ENCODE measurements at places on chromosomes 7 and 10.

- no peak for DNase-seq
These were observed 55.9 kb upstream of the UNC5B start for GRCh38 chr10:71156436-71156835.

GRCh38 chr7:151941009-151941408 lies 15.2 kb upstream of the GALNTL5 start:
- no peak for DNase-seq

DNA sequence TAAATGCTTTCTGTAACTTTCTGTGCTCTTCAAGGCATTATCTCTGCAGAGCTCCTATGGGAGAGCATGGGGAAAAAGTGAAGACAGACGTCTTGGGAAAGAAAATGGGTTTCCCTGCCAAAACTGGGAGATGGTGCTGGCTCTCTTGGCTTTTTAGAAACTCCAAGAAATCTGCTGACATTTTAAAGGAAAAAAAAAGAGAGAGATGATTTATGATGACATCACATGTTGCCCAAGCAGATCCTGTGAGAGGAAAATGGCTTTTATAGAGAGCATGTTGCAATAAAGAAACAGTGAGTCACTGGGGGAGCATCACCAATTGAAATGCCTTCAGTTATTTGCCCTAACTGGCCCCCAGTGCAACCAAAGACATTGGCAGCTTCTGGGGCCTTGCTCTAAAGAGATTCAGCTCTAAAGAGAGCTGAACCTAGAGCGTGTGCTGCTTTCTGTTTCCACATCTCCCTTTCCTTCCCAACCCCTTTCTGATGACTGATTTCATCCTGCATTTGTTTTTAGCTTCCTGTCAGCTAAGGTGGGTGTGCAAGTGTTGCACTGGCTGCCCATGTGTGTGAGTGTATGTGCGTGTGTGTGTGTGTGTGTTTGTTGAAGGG lies 37.7 kb downstream of the LRMDA start:
- DNase-seq, result no peak

GRCh38 chr10:110847374-110847773 lies 24.4 kb upstream of the PDCD4 start:
- no peak for DNase-seq

GRCh38 chr10:97042716-97043562 lies 142.8 kb downstream of the SLIT1 start:
- DNase-seq, result no peak

GRCh38 chr7:139645572-139646523 lies 122.4 kb downstream of the CLEC2L start:
- DNase-seq, result no peak

DNA sequence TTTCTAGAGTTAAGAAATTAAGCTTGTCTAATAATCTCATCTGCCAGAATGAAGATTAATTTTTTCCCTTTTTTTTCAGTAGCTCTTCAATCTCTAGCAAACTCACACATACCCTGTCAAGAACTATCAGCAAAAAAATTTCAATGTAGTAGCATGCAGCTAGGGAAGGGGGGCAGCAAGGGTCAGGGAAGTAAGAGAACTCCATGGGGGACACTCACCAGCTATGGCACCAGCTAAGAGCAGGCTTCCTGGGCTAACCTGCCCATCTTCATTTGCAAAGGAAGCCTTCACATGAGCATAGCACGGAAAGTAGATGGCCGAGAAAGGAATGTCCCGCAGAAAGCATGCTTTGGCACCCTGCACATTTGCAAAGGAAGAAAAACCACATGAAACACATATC lies 190.4 kb downstream of the SLC25A13 start:
- no peak for DNase-seq

DNA sequence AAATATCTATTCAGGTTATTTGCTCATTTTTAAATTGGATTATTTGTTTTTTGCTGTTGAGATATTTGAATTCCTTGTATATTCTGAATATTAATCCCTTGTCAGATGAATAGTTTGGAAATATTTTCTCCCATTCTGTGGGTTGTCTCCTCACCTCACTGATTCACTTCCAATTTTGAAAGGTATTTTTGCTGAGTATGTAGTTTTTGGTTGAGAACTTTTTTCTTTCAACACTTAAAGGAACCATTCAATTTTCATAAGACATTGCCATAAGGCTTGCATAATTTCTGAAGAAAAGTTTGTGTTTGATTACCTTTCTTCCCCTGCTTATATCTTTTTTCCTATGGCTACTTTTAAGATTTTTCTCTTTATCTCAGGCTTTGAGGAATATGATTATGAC lies 8.9 kb upstream of the SCRN1 start:
- no peak for DNase-seq

DNA sequence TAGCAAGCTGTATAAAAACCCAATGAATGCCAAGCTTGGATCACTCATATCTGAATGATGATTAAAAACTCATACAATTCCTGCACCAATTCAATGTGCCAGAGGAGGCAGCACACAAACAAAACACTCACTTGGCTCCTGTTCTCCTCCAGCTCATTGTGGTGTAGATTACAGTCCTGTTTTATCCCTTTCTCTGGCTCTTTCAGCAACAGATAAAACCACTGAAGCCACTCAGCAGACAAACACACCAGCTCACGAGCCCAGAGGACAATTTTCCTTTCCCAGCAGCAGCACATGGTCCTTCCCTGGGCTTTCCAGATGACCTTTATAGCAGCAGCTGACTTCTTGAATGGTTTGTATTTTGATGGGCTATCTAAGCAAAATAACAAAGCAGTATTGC lies 107.3 kb upstream of the STARD3NL start:
- DNase-seq, result no peak

DNA sequence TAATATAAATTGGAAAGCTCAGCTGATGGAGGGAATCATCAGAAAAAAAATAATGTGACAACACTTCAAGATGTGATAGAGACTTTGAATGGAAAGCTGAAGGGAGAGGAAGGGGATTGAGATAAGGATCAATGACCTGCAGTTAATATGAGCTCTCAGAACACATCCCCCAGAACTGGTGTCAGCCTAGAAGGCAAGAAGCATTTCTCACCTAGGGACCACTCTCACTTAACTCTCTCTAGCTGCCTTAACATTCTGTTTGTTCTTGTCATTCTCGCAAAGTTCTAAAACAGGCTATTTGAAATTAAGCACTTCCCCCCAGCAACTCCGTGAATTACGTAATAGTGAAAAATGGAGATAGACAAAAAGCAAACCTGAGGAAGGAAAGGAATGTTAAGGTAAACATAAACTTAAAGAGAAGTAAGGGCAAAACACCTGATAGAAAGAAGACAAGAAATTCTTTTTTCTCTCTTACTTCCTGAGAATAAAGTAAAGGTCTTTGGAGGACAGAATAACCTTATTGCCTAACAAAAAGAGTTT lies 1.2 kb upstream of the MPP7 start:
- no peak for DNase-seq

DNA sequence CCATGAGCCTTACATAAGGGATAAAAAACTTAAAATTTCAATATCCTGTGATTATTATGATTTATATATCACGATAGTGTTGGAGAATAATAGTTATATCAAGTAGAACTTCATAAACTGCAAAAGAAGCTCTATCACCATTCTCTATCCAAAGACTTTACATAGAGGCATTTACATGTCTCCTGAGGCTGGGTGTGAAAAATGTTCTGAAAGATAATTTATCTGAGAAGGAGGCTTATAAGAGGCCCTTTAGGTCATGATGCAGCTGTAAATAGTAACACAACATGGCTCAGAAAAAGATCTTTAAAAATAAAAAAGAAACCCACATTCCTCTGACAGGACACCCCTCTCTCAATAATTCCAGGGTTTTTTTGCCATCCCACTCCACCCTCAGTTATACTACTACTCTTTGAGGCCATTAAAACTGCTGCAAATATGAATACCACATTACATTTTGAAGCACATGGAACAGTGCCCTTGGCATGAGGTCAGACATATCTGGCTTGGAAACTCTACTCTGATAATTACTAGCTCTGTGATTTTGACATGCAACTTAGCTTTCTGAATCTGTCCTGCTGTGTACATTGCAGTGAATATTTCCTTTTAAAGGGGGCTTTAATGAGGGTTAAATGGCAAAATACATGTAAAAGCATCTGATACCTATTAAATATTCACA lies 55.5 kb downstream of the SLC16A12 start:
- no peak for DNase-seq

DNA sequence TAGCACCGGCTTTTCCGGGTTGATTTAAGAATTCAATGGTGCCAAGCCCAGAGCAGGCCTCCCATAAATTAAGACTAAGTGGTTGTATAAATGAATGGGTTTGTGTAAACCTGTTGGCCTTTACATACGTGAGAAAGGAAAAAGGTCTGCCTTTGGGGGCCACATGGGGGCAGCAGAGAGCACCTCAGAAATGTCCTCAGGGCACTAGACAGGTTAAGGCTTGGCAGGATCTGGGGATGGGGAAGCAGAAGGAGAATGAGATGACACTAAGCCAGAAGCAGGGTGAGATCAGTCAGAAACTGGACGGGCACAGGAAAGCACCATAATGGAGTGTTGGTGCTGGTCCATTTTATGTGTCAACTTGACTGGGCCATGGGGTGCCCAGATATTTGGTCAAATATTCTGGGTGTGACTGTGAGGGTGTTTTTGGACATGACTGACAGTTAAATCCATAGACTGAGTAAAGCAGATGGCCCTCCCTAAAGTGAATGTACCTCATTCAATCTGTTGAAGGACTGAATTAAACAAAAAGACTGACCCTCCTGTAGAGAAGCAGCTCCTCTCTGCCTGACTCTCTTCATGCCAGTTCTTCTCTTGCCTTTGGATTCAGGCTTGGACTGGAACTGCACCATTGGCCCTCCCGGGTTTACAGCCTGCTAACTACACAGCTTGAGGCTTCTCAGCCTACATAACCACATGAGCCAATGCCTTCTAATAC lies 58.9 kb downstream of the FRMPD2 start:
- DNase-seq, result no peak

DNA sequence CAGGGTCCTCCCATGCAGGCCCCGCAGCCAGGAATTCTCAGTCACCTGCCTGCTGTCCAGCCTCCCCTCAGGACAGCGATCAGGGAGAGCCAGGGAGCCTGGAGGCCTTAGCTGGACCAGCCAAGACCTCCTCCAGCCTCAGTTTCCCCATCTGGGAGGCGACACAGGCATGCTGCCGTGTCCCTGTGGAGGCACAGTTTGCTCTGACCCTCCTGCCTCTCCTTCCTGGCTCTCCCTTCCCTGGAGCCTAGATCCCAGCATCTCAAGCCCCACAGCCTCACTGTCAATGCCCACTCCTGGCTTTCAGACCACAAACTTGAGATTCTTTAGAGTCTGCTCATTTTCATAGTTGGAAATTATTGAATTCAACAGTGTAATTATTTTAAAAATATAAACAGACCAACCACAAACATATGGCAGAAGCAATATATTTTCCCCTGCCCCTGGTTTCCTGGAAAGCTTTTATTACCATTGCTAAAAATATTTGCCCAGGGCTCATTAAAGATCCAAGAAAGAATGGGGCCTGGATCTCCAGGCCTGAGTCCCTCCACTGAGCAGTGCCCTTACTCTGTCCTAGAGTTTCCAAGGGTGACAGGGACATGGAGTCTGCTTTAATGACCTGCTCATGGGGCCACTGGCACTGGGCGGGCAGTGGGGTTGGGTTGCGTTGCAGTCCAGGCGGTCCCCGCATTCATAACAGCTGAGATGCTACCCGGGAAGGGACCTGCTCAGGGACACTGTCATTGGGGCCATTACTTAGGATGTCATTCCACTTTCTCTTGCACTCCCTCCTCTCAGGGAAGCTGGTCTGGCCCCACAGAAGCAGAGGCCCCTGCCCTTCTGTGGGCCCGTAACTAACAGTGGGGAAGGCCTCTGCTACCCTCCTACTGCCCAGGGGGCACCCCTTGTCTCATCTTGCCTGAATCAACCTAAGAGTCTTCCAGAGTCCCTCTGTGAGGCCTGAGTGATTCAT lies 81.6 kb upstream of the CHST15 start:
- peak; percentile 64 for DNase-seq

DNA sequence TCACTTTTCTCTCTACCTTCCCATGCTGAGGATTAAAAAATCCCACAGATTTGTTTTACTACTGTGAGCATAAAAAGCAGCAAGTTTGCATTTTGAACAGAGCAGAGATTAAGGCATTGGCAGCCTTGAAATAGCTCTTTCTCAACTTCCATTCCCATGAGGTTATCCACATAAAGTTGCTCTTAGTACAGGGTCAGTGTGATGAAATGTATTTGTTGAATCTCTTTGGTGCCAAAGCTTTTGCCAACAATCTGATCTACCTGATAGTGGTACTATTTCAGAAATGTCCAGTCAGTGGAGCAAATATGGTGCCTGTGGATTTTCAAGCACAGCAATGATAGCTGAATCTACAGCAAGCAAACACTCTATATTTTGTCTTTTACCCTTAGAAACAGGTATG lies 254.8 kb downstream of the INHBA start:
- no peak for DNase-seq

GRCh38 chr10:131083915-131084790 lies 227.4 kb downstream of the TCERG1L start:
- DNase-seq, result no peak

- DNase-seq, result no peak
These were observed 47.6 kb upstream of the PPIF start for GRCh38 chr10:79299397-79300241.

- DNase-seq, result no peak
These were observed 30.9 kb downstream of the LEP start for GRCh38 chr7:128271942-128272481.

DNA sequence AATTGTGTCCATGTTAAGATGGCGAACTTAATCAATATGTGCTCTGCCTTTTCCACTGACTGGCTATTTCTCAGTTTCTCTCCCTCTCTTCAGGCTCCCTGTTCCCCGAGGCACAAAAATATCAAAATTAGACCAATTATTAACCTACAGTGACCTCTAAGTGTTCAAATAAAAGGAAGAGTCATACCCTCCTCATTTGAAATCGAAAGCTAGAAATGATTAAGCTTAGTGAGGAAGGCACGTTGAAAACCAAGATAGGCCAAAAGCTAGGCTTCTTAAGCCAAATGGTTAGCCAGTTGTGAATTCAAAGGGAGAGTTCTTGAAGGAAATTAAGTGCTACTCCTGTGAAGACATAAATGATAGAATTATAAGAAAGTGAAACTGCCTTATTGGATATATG lies 81.1 kb upstream of the MBL2 start:
- DNase-seq, result no peak

DNA sequence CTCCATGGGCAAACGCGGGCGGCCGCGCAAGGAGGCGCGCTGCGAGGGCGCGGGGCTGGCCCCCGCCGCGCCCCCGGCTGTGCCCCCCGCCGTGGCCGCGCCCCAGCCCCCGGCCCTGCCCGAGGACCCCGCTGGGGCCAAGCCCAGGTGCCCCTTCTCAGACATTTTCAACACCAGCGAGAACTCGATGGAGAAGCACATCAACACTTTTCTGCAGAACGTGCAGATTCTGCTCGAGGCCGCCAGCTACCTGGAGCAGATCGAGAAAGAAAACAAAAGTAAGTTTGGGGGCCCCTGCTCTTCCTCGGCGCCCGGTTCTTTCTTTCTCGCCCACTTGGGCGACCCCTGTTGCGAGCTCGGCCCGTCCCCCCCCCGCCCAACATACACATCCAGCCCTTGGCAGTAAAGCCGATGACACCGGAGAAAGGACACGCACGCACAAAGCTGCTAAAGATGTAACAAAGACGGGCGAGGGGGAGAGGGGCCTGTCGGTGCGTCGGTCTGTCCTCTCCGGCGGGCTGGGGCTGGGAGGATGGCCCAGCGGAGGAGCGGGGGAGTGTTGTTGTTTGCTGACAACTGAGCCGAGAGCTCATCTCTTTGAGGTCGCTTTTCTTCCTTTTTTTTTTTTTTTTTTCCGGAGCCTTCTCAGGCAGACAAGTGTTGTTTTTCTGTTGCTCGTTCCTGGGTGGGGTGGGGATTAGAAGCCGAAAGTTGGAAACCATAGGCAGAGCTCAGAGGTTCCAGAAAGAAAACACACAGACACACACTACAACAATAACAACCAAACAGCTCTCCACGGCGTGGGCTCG lies 604 bp downstream of the MXI1 start:
- DNase-seq, result no peak

Data from vagina (tissue), 2 donors.